Aorta (tissue), 5 donors: ENCODE measurements at places on chromosomes 5 and 9.
A peak's percentile ranks its signal among the peaks of the same experiment; 100 is the strongest.

GRCh38 chr5:11903614-11904264, 507 bp downstream of the CTNND2 start:
- H3K4me1 ChIP-seq = no peaks in the 10 kb centered on the region
- H3K4me3 ChIP-seq = no peak overlapping the region
- H3K36me3 ChIP-seq = no peaks in the 10 kb centered on the region
- H3K27me3 ChIP-seq = no peaks in the 10 kb centered on the region
- H3K27ac ChIP-seq = no peak overlapping the region
- peak; percentile 41 for DNase-seq

DNA sequence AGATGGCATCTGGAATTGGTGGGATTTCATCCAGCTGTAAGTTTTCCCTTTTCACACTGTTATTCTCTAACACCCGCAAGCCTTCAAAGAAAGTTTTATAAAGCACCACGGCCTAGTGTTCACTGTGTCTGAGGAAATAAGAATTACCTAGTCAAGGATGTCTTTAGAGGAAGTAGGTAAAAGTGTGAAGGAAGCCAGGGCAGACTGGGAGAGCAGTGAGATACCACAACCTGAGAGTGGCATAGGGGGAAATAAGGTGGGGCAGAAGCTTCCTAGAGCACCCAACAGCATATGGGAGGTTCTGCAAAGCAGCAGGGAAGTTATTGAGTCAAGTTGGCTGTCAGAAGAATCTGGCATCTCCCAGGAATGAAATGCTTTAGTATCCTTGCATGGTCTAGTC, 241.2 kb downstream of the CETN3 start:
- no peaks in the 10 kb centered on the region for H3K36me3 ChIP-seq
- H3K27ac ChIP-seq = no peak overlapping the region
- H3K27me3 ChIP-seq = no peaks in the 10 kb centered on the region
- H3K4me3 ChIP-seq = no peak overlapping the region

DNA sequence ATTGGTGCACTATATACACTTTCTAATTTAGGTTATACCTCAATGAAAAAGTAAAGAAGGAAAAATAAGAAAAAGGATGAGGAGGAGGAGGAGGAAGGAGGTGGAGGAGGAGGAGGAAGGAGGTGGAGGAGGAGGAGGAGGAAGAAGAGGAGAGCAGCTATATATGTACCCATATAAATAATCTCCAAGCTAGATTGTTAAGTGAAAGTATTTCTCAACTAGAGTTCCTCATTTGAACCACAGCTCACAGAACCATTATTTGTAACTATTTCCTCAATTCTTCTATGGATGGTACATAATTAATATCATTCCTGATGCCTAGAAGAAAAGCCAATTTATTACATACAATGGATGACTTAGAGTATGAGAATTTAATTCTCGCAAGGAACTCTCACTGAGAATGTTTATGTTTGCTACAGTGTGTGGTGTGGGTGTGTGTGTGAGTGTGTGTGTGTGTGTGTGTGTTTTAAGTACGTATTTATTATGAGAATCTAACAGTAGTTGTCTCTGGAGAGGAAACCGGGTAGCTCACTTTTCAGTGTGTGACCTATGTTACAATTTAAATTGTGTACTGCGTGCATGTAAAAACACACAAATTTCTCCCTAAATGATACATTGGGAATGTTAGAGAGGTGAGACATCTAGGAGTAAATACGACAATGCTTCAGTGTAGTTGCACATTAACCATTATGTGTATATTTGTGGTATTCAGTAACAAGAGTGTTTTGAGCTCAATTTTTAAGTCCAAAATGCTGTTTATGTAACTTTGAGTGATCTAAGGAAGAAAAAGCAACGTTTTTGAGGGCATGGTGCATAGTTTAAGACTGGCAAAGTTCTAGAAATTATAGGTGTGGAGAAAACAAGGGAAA, 20.2 kb upstream of the NREP start:
- no peak overlapping the region for H3K4me3 ChIP-seq
- no peaks in the 10 kb centered on the region for H3K27me3 ChIP-seq
- no peak for DNase-seq
- no peaks in the 10 kb centered on the region for H3K36me3 ChIP-seq

GRCh38 chr5:72949481-72949880, 6.4 kb upstream of the FCHO2 start:
- no peak overlapping the region for H3K27ac ChIP-seq
- DNase-seq = no peak
- H3K4me3 ChIP-seq = no peak overlapping the region
- no peaks in the 10 kb centered on the region for H3K4me1 ChIP-seq

DNA sequence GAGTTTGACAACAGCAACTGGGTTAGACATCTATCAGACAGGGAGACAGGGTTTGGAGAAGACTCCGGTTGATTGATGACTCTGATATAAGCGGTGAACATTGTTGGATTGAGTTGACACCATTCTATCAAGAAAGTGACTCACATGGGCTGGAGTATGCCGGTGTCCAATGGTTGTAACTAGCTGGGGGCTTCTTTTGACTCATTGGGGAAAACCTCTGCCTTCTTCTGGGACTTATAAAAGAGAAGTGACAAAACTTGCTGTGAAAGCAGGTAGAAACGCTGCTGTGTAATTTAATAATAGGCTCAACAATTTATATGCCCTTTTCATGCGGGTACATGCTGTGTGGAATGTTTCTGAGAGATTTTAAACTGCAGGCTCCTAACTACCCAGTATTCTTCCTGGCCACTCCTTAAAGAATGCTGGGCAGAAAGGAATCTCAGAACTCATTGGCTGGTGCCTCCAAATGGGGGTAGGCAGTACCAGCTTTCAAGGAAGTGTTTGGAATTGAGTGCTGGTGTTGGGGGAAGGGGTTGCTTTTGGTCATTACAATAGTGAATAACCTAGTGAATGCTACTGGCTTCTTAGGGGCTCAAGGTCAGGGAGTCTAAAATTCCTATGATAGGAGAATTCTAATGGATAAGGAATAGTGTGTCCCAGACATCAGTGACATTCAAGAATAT, 43.9 kb downstream of the FYB1 start:
- H3K4me3 ChIP-seq = no peak overlapping the region
- no peaks in the 10 kb centered on the region for H3K27me3 ChIP-seq
- no peak for DNase-seq
- H3K4me1 ChIP-seq = peaks cover 1% of the 10 kb centered on the region
- no peaks in the 10 kb centered on the region for H3K36me3 ChIP-seq
- no peak overlapping the region for H3K27ac ChIP-seq

DNA sequence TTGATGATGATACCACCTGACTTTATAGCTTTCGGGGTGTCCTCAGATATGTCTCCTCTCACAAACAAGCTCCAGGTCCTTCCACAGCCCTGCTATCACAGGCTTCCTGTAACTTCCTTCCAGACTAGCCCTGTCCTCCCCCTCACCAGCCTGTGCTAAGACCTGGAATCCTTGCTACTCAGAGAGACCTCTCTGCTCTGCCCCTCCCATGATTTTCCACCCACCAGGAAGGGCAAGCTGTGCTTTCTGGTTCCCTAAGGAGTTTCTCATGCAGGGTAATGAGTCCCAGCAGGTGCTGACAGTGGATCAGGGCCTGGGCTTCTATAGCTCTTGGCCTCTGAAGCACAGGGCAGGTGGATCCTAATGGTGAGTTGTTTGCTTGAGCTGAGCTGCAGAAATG, 86.9 kb downstream of the AOPEP start:
- H3K27ac ChIP-seq = no peak overlapping the region
- no peaks in the 10 kb centered on the region for H3K27me3 ChIP-seq
- DNase-seq = no peak

DNA sequence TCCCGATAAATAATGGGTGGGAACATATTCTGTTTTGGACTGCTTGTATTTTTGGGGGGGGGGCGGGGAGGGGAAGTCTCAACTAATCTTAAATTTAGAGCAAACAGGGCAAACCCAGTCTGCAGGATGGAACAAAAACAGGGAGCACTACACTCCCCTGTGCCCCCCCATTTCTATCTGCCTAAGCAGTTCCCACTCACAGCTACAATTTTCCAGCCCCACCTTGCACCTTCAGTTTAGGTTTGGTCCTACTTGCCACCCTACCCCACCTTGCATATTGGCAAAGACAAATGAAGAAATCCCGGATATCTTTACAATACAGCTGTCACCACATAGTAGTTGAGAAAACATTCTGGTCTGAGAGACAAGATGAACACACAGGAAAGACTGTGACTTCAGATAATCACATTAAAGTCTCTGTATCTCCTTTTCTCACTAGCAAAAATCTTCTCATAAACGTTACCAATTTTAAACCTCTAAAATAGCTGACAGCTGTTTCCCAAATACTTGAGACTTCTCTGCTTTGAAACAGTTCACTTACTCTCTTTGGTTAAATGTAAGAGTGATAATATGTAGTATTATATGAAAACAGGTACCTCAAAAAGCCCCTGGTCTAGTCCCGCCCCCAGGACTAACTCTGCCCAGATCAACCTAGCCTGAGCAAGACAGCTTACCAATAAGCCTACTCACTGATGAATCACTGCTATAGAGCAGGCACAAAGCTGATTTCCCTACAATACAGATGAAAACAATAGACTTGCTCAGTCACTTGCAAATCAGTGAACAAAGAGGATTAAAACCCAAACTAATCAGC, 5.2 kb upstream of the RAPGEF6 start:
- H3K36me3 ChIP-seq = no peaks in the 10 kb centered on the region
- H3K27ac ChIP-seq = no peak overlapping the region
- H3K4me3 ChIP-seq = no peak overlapping the region
- no peak for DNase-seq
- H3K4me1 ChIP-seq = no peaks in the 10 kb centered on the region
- H3K27me3 ChIP-seq = no peaks in the 10 kb centered on the region

GRCh38 chr5:100726116-100726515, 177.0 kb downstream of the ST8SIA4 start:
- H3K27me3 ChIP-seq = no peaks in the 10 kb centered on the region
- no peaks in the 10 kb centered on the region for H3K4me1 ChIP-seq
- no peak for DNase-seq
- H3K36me3 ChIP-seq = no peaks in the 10 kb centered on the region

GRCh38 chr9:96122282-96122681, 179.7 kb downstream of the HSD17B3 start:
- H3K36me3 ChIP-seq = no peaks in the 10 kb centered on the region
- H3K4me3 ChIP-seq = no peak overlapping the region
- no peak for DNase-seq
- H3K4me1 ChIP-seq = no peaks in the 10 kb centered on the region

GRCh38 chr5:85576666-85577065, 1041.1 kb upstream of the COX7C start:
- no peak overlapping the region for H3K27ac ChIP-seq
- no peaks in the 10 kb centered on the region for H3K4me1 ChIP-seq
- H3K27me3 ChIP-seq = no peaks in the 10 kb centered on the region

DNA sequence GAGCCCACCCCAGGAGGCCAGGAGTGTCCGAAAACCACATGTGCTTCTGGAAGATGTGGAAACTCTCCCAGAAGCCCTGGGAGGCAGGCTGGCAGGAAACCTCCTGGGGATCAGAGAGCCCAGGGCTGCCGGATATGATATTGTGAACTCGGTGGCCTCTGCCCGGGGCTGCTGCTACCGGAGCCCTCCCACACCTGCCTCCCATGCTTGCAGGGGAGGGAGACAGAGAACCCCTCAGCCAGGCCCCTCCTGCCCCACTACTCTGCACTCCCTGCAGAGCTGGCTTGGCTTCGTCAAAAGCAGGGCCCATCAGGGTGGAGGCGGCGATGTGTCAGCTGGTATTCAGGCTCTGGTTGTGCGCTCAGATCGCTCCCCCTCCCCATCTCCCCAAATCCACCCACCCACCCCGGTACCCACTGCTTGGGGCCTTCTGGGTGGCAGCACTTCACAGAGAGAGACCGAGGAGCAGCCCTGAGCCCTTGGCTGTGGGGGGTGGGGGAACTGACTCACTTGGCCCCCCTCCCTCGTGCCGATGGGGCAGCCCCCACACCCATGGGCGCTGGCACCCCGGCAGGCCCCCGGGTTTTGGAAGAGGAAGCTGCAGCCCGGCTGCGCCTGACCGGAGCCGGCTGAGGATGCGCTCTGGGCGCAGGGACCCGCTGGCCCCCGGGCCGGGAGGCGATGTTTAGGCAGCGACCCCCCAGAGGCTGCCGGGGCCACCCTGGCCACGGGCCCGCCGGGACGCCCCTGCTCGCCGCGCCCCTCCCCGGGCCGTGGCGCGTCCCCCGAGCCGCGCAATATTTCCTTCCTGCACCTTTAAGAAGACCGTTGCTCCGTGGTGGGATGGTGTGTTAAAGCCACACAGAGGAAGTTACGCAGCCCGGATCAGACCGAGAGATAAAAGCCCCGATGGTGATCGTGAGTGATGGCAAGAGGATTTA, 786 bp upstream of the NTNG2 start:
- H3K4me1 ChIP-seq = no peaks in the 10 kb centered on the region
- H3K4me3 ChIP-seq = peak overlapping the region; percentile 81
- no peak for DNase-seq
- H3K27ac ChIP-seq = no peak overlapping the region

- no peaks in the 10 kb centered on the region for H3K4me1 ChIP-seq
- no peaks in the 10 kb centered on the region for H3K27me3 ChIP-seq
- no peak overlapping the region for H3K27ac ChIP-seq
- H3K4me3 ChIP-seq = no peak overlapping the region
These were observed 311.4 kb downstream of the TMEM167A start for GRCh38 chr5:82765765-82766164.
